Epithelial cell of prostate (primary cell): ENCODE measurements at places on chromosomes 12 and 14.

GRCh38 chr14:104537613-104537988 is 42.0 kb upstream of the C14orf180 start:
- no peak for DNase-seq

DNA sequence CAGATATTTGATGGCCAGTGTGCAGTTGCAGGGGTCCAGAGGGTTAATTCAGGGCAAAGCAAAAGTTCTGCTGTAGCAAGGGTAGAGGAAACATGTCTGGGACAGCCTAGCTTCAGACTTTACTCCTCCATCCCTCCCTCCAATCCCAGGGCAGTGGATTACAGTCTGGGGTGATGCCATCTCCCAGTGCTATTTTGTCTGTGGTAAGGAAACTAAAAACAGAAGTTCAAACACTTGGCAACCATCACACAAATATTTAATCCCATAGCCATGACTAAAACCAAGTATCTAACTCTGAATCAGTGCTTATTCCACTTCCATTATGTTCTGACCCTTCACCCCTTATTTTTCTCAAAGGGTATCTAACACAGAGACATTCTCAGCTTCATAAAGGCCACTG is 61.8 kb downstream of the PIK3C2G start:
- no peak for DNase-seq

DNA sequence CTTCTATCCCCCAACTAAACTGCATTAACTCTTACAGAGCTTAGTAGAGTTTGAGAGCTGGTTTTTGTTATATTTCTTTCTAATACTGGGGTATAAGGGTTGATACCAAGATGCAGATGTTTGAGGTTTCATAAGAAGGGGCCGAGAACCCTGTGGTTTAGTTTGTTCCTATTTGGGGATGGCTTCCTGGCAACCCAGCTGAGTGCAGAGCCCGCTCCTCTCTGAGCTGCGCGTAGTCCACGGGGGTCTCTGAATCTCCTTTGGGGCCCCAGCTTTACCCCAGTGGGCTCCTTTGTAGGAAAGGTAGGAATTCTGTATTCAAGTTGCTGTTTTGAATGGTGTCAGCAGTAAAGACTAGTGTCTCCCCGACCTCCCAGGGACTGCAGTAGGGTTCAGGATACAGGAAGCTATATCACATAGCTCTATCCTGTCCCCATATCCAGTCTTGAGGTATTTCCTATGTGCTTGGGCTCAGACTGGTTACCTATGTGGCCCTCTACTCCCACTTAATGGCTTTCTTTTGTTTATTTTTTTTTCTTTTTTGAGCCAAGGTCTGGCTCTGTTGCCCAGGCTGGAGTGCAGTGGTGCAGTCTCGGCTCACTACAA is 25.4 kb downstream of the PLXNC1 start:
- DNase-seq = no peak

DNA sequence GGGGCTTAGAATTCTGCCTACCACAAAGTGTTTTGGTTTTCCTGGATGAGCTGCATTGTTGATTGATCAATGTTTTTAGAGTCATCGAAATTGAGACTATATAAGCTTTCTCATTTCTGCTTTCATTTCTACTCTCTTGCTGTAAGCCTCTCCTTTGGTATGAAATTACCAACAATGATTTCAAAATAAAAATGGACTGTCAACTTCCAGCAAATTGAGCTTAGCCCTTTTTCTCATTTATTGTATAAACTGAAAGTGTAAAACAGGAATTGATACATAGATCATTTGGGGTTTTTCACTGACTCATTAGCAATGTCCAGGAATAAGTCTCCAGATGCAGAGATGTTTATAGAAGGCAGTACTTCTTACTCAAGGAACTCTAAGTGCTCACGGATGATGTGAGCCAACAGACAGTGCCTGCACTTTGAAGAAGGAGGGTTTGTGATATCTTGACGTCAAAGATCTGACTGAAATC is 20.0 kb upstream of the PCNX1 start:
- DNase-seq = no peak

- peak; percentile 84 for DNase-seq
Observed at GRCh38 chr12:98352218-98352811, 163.1 kb upstream of the TMPO start.

GRCh38 chr12:51827925-51828818 is 20.3 kb downstream of the FIGNL2 start:
- peak; percentile 66 for DNase-seq

- DNase-seq = no peak
Observed at GRCh38 chr12:85329913-85330312, 49.9 kb downstream of the ALX1 start.

DNA sequence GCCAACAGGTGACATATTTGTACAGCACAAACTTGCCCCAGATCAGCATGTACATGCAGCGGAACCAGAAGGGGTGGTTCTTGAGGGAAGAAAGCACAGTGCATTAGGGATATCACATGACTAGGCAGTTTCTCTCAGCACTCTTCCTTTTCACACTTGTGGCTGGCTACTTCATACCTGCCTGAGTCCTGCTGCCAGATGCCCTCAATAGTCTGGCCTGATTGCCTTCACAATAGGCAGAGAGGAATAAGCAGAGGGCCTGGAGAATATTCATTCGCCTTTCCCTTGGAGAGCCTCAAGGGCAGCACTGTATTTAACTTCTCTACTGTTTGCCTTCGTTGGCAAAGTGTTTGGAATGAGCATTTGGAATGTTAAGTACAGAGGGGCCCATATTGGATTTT is 7.9 kb downstream of the EMG1 start:
- peak; percentile 48 for DNase-seq

GRCh38 chr14:20503898-20504297 is 1.4 kb upstream of the RNASE10 start:
- no peak for DNase-seq

GRCh38 chr12:6574576-6575295 is 6.6 kb upstream of the NOP2 start:
- DNase-seq = no peak

GRCh38 chr14:28785096-28785952 is 18.7 kb downstream of the FOXG1 start:
- DNase-seq = no peak

- DNase-seq = no peak
Observed at GRCh38 chr14:89564286-89564957, 147.4 kb upstream of the FOXN3 start.

- no peak for DNase-seq
Observed at GRCh38 chr14:96239711-96240141, 16.3 kb upstream of the BDKRB1 start.

GRCh38 chr14:104130974-104131651 is 7.3 kb upstream of the KIF26A start:
- no peak for DNase-seq

GRCh38 chr14:51776102-51776894 is 84.1 kb upstream of the GNG2 start:
- DNase-seq = no peak

DNA sequence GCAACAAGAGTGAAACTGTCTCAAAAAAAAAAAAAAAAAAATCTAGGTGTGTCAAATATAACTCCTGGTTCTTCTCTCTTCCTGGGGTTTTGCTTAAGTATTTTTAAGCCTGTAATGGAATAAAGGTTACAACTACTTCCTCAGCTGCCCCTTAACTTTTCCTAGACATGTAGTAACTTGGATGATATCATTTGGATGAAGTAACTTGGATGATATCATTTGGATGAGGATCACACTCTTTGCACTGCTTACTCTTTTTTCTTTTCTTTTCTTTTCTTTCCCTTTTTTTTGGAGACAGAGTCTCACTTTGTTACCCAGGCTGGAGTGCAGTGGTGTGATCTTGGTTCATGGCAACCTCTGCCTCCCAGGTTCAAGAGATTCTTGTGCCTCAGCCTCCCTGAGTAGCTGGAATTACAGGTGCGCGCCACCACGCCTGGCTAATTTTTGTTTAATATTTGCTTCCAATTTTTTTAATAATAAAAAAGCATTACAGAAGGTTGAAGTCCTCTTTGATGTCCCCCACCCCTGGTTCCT is 775 bp upstream of the FAM186A start:
- no peak for DNase-seq

GRCh38 chr14:44107156-44107555 is 399.9 kb downstream of the FSCB start:
- DNase-seq = no peak

DNA sequence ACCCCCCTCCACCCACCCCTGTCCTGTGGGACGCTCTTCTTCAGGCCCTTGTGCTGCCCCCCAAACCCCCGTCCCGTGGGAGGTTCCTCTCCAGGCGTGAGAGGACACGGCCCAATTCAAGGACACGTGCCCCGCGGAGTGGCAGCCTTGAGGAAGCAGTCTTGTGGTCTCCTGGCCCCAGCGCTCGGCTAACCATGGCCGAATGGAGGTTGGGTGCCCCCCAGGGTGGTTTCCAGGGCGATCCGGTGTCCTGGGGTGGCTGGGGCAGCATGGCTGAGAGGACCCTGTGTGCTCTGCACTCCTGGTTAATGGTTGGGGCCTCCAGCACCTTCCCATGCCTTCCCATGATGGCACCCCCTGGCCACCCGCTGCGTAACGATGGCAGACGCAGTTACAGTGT is 53.6 kb downstream of the LRCOL1 start:
- no peak for DNase-seq

- no peak for DNase-seq
Observed at GRCh38 chr12:121392325-121392716, 7.6 kb upstream of the RNF34 start.

GRCh38 chr14:41606532-41607303 is at the start of gene LRFN5:
LRFN5 (plus strand) TSS chr14:41606876.
- no peak for DNase-seq

DNA sequence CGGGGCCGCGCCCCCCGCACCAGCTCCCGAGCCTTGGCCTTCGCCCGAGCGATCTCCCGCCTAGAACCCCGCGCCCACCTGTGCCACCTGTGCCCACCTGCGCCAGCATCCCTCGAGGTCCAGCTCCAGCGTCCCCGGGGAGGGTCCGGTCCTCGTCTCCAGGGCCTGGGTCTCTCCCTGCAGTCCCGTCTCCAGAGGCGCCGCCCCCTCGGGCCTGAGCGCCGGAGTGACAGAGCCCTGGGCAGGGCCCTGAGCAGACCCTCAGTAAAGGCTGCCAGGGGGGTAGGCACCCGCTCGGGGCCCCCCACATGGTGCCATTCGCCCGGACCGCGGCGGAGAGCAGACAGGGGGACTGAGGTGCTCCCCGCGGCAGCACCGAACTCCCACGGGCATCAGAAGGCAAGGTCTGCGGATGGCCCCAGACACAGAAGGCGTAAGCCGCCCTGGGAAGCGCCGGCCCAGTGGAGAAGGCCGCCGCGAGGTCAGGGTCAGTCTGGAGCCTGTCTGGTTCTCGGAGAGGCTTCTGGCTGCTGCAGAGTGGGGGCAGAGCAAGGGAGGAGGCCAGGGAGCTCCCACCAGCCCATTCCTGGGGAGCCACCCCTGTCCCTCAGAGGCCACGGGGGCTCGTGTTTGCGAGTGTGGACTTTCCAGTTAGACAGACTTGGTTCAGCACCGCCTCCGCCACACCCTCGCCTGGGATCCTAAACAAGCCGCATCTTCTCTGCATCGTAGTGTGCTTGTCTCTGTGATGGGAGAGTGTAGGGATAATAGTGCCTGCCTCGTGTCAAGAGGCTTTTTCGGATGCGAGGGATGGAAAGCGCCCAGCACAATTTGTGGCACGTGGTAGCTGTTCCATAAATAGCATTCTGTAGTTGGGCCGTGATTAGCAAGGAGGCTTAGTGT is 1.1 kb upstream of the PPP1R13B start:
- no peak for DNase-seq

- DNase-seq = no peak
Observed at GRCh38 chr14:90421632-90422020, 24.8 kb downstream of the CALM1 start.

DNA sequence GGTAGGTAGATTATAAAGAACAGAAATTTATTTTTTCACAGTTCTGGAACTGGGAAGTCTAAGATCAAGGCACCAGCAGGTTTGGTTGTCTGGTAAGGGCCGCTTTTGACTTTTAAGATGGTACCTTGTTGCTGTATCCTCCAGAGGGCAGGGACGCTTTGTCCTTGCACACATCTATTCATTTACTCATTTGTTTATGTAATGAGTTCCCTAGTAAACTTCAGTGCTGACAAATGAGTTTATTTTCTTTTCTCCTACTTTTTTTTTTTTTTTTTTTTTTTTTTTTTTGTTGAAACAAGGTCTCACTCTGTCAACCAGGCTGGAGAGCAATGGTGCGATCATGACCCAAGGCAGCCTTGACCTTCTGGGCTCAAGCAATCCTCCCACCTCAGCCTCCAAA is 195.7 kb downstream of the FBXL14 start:
- DNase-seq = no peak

GRCh38 chr14:72545411-72546311 is 348.2 kb downstream of the DPF3 start:
- DNase-seq = no peak

DNA sequence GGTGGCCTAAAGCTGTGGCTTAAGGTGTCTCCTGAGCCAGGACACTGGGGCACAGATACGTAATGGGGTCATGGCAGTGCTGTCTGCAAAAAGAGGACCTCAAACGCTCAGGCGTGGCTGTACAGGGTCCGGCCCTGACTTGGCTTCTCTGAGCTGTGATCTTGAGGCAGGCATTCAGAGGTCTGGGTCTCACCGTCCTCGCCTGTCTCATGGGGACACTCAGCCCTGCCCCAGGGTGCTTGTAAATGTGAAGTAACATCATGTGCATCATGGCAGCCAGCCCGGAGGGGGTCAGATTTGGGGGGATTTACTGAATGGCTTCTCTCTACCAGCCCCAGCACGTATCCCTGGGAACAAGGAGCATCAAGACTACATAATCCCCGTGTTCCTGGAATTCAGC is 28.8 kb downstream of the DIO3 start:
- DNase-seq = no peak

DNA sequence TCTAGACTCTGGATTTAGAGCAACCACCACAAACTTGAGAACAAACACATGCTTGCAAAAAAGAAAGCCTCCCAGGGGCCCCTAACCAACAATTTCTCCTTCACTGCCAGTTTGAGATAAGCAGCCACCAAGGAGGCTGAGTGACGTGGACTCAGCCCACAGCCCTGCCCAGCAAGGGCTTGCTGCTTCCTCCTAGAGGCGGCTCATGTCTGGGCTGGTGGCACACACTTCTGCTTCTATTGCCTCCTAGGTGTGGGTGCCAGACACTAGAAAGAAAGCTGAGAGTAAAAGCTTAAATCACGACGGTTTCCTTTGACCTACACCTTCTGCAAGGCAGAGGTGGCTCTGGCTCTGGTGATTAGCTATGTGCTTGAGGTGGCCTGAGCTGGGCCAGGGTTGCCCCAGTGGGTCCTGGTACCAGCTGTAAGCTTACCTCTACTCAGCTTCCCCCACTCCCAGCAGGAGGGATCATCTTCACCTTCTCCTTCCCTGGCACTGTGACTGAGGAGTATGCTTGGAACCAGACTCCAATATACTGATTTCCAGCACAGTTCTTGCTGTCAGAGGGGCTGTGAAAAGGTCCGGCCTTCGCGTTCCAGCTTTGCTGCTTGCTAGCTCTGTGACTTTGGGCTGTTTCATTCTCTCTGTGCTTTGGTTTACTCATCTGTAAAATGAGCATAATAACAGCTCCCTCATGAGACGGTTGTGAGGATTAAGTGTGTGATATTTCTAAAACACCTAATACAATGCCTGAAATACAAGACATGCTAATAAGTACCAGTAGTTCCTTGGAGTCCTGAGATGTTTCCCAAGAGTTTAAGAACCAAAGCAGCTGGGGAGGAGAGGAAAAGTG is 89.7 kb upstream of the PARP11 start:
- no peak for DNase-seq
